ENCODE measurements at places on chromosomes 13 and 19.

GRCh38 chr13:20221772-20222171 is 10.3 kb downstream of the GJB6 start:
- no peak for DNase-seq

- DNase-seq: no peak
Observed at GRCh38 chr13:96710166-96710862, 284.0 kb downstream of the OXGR1 start.

DNA sequence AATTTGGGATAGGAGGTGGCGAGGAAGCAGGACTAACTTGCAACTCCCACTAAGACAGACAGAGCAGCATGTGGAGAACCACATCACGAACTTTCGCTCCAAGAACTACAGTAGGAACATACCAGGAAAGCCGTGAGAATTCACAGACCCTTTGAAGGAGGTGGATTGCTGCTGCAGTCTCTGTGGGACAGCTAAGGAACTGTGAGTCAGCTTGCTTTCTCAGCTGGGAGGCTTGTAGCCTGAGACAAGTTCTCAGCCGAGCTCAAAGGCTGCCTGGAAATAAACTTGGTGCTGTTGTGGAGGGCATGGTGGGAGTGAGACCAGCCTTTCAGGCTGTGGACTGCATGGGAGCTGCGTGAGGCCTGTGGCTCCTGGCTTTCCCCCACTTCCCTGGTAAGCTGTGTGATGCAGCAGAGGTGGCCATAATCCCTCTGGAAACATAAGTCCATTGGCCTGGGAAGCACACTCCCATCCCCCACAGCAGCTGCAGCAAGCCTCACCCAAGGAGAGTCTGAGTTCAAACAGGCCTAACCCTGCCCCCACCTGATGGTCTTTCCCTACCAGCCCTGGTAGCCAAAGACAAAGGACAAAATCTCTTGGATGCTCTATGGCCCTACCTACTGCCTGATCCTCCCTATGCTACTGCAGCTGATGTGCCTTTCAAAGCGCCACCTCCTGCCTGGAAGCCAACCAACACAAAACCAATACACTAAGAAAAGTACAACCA is 441.1 kb upstream of the HTR2A start:
- DNase-seq: no peak

DNA sequence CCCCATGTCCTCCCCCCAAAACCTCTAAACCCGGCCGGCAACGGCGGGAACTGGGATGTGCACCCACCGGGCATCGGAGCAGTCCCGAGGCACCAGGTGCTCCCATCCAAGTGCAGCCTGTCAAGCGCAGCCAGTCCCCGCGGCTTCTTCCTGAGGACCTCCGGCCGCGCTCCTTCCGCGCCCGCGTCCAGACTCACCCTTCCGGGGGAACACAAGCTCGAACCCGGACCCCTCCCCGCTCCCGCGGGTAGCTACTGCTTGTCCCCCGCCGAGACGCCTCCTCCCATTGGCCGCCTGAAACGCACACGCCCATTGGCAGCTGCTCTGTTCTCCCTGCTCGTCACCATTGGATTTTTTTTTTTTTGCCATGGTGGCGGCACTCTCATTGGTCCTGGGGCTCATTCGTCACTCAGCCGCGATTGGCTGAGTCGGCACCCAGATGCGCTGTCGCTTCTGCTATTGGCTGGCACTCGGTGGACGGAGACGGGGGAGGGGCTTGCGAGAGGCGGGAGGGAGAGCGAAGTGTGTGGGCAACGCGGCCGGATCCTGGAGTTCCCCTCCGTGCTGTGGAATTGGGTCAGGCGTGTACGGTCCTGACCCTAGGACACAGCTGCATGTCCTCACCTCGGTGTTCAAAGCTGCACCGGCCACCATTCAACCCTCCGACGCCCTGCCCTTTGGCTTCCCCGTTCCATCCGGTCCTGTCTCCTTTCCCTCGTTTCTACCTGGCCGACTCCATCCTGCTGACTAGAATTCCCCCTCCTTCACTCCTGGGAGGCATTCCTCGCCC is at the start of gene TYK2:
TYK2 (minus strand) TSS at position 260 of the 790 bp plus-strand sequence. CDS start 2,166 bp downstream, outside the sequence.
- peak; percentile 97 for DNase-seq

DNA sequence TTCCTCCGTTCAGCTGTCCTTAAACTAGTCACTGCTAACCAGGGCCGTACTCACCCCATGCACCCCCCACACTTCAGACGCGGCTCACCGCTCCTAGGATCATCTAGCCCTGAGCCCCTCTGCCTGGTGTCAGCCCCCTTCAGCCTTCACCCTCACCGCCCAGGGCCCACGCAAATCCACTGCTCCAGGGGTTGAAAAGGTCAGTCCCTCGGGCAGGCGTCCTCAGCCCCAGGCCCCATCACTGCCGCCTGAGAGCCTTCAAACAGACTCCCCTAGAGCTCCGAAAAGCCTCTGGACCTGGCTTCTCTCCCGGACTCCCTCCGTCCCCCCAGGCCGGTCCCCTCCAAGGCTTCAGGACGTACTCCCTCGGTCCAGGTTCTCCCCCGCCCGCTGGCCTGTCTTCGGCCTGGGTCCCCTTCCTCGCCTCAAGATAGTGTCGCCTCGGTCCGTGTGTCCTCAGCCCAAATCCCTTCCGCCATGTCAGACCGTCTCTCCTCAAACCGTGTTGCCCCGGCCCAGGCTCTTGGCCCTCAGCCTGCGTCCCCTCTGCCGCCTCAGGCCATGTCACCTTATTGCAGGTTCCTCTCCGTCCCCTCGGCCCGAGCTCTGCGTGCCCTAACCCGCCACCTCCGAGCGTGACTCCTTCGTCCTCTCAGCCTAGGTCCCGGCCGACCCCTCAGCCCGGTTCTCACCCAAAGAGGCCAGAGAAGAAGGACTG is 553 bp downstream of the NAPA start:
- no peak for DNase-seq

- DNase-seq: no peak
Observed at GRCh38 chr13:76992548-76993001, 694 bp downstream of the CLN5 start.

GRCh38 chr19:5564930-5565329 is 2.8 kb downstream of the TINCR start:
- DNase-seq: no peak

DNA sequence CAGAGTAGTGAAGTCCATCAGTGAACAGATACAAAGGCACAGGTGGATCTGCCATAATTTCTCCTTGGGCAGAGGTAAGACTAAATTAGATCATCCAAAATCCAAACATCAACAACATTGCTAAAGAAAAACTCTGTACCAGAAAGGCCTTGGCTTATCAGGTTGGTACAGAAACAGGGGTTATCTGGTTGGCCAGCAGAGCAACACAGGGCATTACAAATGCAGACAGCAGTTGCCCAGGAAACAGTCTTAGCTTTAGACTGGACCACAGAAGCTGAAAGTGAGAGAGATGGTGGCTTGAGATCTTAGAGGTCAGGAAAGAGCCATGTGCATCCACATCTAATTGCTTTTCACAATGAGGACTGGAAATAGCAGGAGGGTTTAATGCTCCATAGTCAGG is 26.6 kb upstream of the DGKH start:
- DNase-seq: no peak

DNA sequence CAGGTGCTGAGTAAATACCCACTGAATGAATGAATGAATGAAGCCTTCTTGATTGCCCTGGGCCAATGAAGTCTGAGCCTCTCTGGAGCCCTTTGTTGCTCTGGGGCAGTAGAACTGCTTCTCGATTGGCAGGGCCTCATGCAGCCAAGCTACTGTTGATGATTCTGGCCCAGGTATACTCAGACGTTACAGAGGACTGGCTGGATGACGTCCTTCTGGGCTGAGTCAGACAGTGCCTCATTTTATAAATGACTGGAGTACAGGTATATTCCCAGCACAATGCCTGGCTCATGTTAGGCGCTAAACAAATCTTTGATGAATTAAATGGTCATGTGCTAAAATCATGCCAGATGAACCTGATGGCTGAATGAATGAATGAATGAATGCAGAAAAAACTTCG is 243.8 kb upstream of the MAB21L1 start:
- no peak for DNase-seq

DNA sequence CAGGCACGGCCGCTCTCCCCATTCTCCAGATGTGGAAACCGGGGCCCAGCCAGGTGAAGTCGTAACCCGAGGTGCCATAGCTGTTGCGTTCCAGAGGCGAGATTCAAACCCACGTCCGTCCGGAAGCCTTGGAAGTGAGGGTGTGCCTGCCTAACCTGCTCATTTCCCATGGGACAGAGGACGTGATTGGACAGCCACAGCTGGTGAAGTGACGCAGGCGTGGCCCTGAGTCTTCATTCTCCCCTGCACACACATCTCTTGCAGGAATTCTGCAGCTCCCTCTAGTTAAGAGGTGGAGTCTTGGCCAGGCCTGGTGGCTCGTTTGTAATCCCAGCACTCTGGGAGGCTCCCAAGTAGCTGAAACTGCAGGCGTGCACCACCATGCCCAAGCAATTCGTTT is 16.8 kb downstream of the MEIS3 start:
- DNase-seq: no peak

- no peak for DNase-seq
Observed at GRCh38 chr19:47991191-47991808, 670 bp downstream of the BSPH1 start.

DNA sequence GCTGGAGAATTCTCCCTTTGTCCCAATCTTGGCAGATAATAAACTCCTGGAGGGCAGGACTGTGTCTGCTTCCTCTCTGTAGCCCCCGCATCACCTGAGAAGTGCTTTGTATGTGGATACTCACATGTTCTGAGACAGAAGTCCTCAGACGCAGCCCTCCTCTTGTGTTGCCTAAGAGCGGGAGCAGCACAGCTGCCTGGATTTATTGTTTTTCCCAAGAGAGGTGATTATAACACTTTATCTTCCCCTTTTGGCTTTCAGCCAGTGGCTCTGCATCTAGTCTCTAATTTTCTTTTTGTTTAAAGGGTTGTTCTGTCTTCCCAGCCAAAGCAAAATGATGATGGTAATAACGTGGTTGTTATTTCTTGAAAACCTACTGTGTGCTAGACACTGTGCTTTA is 36.1 kb downstream of the OLFM4 start:
- no peak for DNase-seq

DNA sequence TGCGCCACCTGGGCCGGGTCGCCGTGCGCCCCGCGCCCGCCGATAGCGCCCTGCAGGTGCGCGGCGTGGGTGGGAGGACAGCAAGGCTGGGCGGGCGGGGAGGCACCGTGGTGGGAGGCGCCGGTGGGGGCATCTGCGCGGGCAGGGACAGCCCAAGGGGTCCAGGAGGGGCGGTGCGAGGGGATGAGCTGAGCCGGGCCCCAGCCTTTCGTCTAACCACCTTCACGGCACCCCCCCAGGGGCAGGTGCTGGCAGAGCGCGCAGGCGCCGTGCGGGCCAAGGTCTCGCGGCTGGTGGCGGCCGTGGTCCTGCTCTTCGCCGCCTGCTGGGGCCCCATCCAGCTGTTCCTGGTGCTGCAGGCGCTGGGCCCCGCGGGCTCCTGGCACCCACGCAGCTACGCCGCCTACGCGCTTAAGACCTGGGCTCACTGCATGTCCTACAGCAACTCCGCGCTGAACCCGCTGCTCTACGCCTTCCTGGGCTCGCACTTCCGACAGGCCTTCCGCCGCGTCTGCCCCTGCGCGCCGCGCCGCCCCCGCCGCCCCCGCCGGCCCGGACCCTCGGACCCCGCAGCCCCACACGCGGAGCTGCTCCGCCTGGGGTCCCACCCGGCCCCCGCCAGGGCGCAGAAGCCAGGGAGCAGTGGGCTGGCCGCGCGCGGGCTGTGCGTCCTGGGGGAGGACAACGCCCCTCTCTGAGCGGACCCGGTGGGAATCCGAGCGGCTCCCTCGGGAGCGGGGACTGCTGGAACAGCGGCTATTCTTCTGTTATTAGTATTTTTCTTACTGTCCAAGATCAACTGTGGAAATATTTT is 3.1 kb downstream of the KISS1R start:
- DNase-seq: no peak

DNA sequence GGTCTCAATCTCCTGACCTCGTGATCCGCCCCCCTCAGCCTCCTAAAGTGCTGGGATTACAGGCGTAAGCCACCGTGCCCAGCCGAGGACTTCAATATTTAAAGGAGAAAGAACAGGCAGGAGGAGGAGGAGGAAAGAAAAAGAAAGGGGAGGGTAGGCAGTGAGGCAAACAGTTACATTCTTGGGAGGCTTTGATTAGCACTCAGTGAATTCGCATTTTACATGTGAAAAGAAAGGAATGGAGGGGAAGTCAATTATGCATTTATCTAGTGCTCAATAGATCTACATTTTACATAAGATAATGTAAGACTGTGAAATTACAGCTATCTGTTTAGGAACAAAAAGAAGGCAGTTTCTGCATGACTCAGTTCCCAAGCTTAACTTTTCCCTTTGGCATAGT is 30.9 kb upstream of the CXCL17 start:
- no peak for DNase-seq

DNA sequence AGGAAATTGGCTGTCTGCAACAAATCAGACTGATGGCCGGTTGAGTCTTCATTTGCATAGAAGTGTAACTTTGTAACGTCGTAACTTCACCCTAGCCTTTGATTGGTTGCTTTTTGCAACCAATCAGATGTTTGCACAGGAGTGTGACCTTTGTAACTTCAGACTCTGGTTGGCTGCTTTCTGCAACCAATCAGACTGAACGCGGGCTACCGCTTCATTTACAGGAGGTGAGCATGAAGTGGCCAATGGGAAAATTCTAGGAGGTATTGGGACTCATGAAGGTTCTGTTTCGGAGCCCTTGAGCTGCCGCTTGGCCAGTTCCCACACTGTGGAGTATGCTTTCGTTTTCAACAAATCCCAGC is 441 bp upstream of the ZNF559 start:
- peak; percentile 61 for DNase-seq
